GM12891 (cell line): ENCODE measurements at places on chromosomes 11 and 22.

DNA sequence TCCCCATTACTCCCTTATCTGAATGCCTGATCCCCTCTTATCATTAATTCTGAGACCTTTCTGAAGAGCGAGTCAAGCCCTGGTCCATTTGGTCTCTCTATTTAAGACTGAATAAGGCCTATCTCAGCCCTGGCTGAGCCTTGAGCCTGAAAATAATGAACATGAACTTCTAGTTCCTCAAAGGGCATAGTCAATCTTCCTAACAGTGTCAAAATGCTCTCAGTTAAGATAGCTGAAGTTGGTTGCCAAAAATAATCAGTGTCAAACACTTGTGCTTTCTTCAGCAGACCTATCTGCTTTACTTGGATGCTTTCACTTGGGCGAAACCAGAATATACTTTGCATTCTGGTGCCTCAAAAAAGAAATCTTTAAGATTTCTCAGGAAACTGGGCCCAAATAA lies 42.6 kb upstream of the PPP2R1B start:
- no peak for DNase-seq

DNA sequence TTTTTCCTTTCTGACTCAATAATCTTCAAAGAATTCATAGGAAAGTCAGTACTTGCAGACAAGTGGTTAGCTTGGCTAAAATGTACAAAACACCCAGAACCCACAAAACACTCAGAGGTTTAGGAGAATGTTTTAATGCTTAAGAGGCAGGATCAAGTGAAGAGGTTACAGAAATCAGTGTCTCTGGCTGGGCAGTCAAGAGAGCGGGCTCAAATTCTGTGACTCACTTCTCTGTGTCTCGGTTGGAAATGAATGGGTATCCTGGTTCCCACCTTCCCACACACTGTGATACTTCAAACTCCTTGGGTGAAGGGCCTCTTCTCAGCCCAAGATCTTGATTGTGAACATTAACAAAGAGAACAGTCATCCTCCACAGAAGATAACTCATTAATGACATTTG lies 3.8 kb downstream of the MPEG1 start:
- no peak for DNase-seq

DNA sequence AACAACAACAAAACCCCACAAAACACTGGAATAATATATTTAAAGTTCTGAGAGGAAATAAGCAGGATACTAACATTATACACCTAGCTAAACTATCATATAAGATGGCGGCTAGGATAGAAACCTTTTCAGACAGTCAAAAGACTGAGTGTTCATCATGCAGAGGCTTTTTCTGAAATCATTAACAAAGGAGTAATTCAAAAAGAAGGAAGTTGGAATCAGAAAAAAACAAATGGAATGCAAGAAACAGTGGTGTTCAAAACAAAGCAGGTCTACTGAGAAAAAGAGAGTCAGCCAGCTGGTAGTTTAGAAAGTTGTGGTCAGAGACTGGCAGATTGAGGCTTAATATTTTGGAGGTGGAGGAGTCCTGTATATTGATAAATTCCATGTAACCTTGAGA lies 30.1 kb upstream of the ZBTB44 start:
- DNase-seq = no peak

DNA sequence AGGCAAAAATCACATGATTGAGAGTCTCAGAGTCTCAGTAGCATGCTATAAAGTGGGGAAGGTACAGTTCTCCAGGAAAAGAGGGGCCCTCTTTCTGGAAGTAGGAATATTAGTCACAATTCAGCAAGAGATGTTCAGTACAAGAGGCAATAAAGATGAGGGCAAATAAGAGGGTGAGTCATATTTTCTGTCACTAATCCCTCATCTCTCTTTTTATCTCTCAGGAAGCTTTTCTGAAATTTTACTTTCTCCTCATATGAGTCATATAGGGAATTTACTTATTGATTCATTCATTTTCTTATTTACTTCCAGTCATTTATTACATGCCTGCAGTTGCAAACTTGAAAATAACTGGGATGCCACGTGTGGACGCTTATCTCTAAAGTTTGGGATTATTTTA lies 3.4 kb upstream of the NXPE1 start:
- no peak for DNase-seq

DNA sequence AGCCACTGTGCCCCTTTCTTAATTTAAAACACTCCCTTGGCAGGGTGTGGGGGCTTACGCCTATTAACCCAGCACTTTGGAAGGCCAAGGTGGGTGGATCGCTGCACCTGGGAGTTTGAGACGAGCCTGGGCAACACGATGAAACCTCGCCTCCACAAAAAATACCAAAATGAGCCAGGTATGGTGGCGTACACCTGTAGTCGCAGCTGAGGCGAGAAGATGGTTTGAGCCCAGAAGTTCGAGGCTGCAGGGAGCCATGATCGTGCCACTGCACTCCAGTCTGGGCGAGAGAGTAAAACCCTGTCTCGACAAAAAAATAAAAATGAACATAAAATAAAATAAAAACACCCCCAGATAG lies 45.0 kb downstream of the LINC01488 start:
- DNase-seq = no peak

GRCh38 chr22:37145180-37146050 lies 4.3 kb downstream of the IL2RB start:
- no peak for DNase-seq

DNA sequence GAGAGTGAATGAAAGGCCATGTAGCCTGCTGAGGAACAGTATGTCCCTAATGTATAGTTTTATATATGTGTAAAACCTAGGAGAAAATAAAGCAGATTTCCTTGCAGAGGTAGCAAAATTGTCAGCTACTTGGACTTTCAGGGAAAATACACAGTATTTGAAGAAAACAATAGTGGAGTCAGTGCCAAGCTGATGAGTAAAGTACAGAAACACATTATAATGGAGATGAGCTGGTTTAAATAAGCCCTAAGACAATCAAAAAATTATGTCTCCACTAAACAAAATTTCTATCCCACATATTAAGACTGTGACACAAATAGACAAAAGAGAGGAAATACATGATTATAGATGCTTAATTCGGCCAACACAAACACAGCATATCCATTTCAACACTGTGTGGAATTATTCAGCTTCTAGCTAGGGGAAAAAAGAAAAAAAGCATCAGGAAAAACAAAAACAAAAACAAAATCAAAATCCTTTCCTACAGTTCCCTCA lies 75.9 kb downstream of the MAML2 start:
- DNase-seq = no peak

DNA sequence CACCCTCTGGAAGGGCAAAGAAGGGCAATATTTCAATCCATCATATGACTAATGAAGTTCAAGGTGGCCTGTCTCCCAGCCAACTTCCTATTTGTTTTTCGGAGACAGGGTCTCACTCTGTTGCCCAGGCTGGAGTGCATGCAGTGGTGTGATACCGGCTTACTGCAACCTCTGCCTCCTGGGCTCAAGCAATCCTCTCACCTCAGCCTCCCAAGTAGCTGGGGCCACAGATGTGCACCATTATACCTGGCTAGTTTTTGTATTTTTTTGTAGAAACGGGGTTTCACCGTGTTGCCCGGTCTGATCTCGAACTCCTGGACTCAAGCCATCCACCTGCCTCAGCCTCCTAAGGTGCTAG lies 13.4 kb downstream of the ABTB2 start:
- DNase-seq = no peak

- DNase-seq = peak; percentile 9
These were observed 101.4 kb downstream of the SYT9 start for GRCh38 chr11:7353100-7353499.

- DNase-seq = no peak
These were observed 422.4 kb downstream of the TENM4 start for GRCh38 chr11:79018371-79018849.

- DNase-seq = no peak
These were observed 73.6 kb downstream of the UBASH3B start for GRCh38 chr11:122729139-122729538.

GRCh38 chr11:108754901-108755625 lies 90.2 kb downstream of the DDX10 start:
- DNase-seq = no peak

- DNase-seq = peak; percentile 15
These were observed 41.7 kb downstream of the IGF2 start for GRCh38 chr11:2097356-2097997.

GRCh38 chr11:8258784-8259183 lies 4.9 kb downstream of the LMO1 start:
- no peak for DNase-seq

DNA sequence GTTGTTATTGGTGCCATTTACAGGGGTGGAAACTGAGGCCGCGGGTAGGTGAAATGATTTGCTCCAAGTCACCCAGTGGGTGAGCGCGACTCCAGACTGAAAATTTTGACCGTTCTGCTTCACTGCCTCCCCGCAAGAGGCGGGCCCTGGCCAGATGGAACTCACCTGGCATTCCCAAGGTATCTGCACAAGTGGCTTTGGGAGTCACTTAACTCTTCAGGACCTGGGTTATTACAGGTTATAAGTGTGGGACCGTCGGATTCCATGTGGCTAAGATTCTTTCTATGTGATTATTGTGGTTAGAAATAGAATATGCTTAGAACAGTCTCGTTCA lies 598 bp downstream of the CABIN1 start:
- DNase-seq = no peak

DNA sequence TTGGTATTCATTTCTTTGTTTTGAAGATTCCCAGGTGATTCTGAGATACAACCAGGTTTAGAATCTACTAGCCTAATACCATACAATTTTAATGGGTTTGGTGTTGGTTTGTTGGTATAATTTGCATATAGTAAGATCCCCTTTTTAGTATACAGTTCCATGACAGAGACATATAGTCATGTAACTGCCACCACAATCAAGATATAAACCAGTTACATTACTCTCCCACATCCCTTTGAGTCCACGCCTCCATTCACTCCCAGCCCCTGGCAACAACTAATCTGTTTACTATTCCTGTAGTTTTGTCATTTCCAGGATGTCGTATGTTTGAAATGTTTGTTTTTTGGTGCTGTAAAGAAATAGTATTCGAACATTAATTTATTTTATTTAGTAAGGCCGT lies 4.3 kb downstream of the ASRGL1 start:
- DNase-seq = no peak

DNA sequence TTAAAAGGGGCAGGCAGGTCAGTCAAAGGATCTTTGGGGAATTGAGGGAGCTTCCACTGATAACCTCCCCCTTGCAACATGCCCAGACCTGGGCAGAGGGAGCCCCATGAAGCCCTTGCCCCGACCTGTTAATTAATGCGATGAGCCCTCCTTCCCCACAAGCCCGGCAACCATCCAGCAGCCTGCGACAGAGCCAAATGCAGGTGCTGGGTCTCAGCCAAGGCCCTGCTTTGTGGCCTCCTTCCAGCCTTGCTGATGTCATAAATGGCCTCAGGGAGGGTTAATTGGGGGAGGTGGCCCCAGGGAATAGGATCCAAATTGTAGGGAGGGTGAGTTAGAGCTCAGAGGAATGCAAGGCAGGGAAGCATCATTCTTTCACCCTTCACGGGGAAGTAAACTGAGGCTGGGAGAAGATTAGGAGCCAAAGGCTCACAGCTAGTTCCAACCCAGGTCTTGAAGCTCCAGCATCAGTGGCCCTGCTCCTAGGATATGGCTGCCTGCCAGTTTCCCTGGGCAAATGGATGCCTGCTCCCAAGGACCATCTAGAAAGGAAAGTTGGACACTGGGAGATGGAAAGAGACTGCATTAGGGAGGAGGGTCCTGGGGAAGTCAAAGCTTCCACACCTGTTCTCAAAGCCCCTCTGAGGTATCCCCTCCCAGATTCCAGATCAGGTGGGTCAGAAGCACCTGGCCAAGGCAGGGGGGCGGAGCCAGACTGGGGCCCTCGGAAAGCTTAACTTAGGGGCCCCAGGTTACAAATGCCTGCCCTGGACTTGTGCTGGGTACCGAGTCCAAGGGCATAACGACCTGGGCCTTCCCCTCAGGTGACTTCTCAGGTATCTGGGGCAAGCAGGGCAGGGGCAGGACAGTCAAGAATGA lies 34.1 kb downstream of the LMO1 start:
- DNase-seq = no peak

GRCh38 chr11:15234796-15235195 lies 120.1 kb downstream of the INSC start:
- DNase-seq = no peak

GRCh38 chr11:76626921-76627401 lies 43.6 kb downstream of the LRRC32 start:
- DNase-seq = peak; percentile 41

- no peak for DNase-seq
These were observed 12.3 kb downstream of the HMGXB4 start for GRCh38 chr22:35269630-35270029.

GRCh38 chr22:36289406-36289870 lies 36.5 kb downstream of the APOL1 start:
- no peak for DNase-seq

DNA sequence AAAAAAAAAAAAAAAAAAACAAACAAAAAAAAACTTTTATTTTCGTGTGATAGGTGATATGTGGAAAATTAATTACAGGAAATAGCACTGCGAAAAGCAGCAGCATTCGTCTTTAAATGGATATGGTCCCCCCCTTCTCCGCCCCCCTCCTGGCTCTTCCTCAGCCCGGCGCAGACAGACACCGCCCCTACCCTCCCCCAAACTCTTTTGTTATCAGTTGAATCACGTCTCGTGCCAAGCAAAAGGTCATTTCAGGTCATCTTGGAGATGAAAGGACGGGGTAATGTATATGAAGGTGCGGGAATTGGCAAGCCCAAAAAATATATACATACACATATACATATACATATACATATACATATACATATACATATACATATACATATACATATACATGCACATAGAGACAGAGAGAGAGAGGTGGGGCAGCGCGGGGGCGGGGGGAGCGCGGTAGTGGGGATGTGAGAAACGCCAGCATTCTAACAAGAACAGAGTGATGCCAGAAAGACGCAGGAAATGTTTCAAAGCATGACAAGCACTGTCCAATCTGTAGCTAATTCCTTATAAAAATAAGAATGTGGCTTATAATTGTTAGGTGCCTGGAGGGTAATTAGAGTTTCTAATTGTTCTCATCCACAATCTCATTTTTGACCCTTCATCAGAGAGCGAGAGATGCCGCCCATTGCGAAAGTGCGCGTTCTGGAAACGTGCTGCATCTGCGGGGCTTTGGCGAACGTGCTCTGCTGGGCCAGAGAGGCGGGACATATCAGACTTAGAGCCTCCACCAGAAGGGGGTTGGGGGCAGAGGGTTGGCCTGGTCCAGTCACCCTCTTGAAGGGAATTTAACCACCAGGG lies 214.5 kb upstream of the UBASH3B start:
- no peak for DNase-seq

DNA sequence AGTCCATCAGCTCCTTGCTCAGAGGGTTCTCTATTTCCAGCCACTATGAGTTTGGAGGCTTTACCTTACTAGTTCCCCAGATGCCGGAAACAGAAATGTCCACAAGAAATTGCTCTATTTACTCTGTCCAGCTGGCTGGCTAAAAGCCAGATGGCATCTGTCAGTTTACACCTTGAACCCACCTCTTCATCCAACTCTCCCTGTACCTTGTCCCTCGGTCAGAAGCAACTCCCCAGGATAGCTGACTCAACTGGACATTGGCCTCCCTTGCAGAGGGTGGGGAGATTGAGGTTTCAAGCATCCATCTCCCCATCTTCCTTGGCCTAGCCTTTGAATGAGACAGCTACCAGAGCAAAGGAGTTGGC lies 1.7 kb downstream of the C2CD2L start:
- no peak for DNase-seq

GRCh38 chr11:110431051-110431672 lies 1.4 kb downstream of the FDX1 start:
- DNase-seq = no peak

- DNase-seq = no peak
These were observed 62.5 kb downstream of the TCF20 start for GRCh38 chr22:42207918-42208317.
